Fibroblast of skin of scalp (primary cell): ENCODE measurements at places on chromosomes 2 and 18.

DNA sequence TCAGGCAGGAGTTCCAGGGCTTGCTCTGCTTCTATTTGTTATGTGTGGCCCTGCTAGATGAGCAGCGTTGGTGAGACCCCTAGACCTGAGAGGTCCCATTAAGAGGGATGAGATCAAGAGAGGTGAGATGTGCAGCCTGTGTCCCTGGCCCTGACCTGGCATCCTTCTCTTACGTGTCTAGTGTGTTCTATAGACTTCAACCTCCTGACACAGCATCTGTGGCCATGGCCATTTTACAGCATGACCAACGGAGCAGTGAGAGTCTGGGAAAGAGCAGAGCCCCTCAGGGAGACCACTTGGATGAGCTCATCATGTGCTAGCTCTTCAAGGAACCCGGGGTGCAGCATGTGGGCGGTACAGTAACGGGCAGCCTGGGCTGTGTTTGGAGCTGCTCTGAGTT lies 32.7 kb upstream of the ASPRV1 start:
- DNase-seq, result no peak

DNA sequence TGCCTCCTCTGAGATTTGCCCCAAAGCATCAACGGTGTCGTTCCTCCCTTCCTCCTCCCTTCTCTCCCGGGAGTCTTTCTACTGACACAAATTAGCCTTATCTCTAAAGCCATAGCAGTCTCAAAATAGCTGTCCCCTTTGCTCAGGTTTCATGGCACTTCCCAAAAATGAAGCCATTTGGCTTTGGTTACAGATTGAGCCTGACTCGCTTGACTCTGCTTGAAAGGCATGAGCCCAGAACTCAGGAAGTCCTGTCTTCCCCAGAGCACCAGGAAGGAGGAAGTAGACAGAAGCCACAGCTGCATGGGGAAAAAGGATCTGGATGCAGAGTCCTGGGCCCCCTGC lies 234.4 kb upstream of the RGPD4 start:
- peak; percentile 8 for DNase-seq

DNA sequence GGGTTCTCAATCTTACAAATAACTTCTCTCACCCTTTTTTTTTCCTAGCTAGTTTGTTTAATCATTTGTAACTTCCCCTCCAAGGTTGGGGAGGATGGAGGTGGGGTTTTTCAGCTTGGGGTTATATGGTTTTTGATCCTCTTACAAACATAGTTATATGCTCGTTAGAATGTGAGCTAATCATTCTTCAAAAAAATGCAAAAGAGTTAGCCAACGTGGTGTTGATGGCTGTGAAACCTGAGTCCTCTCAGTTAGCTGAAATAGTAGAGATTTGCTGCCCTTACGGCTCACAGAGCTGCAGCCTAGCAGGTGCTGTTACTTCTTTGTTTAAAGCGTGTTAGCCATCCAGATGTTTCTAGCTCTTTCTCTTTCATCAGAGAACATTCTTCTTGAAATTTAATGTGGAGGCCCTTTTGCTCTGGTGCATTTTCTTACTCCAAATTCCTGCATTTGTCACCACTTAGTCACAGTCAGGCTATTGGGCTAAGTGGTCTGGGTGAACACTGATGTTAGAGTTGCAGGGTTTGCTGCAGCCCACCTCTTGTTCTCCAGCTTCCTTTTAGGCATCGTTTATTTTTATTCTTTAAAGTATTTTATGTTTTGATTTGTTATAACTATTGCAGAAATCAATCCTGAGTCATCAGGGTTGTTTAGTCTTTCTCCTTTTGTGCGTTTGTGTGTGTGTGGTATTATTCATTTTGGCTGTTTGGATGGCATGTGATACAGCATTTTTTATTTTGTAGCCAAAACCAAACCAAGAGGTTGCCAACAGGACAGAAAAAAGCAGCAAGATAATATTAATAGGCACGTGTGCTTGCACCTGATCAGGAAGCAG lies 41.1 kb downstream of the LIMS1 start:
- DNase-seq, result peak; percentile 89

DNA sequence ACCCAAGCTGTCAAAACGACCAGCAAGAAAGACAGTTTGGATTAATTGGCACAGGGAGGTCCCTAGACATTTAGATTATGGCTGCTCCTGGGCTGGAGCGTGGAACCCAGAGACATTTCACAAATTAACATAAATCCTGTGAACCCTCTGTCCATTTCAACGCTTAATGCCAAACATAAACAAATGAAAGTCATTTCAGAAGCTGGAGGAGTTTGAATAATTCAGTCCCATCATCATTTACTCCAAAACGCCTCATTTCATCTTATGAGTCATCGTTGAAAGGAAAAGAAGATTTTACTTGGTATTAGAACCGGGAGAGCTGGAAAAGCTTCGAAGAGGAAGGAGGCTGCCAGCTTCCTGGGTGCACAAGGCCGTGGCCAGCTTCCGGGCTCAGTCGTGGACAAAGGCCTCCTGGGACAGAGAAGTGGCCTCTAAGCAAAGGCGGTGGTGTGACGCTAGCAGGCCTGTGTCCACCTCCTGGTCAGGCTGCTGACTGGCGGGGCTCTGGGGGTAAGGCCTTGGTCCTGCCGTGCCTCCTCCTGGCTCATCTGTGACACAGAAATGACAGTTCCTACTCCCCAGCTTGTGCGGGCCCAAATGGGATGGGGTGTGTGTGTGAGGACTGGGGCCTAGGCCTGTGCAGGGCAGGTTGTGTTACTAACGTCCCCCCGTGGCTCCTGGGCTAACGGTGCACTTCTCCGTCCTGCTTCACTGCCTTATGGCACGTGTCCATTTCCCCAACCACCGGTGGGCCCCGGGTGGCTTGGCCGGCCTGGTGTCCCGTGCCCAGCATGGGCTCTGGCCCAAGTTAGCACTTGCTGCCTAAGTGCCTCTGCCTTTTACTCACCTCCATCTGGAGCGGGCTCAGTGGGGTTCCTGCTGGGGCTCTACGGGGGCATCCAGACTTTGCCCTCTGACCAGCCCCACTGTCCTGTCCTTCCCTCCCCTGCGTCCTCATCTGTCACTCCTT lies 71.6 kb downstream of the RRM2 start:
- peak; percentile 9 for DNase-seq

- peak; percentile 40 for DNase-seq
Observed at GRCh38 chr2:23524261-23524706, 139.3 kb downstream of the KLHL29 start.

GRCh38 chr2:203590496-203590895 lies 55.4 kb upstream of the RAPH1 start:
- DNase-seq, result no peak

DNA sequence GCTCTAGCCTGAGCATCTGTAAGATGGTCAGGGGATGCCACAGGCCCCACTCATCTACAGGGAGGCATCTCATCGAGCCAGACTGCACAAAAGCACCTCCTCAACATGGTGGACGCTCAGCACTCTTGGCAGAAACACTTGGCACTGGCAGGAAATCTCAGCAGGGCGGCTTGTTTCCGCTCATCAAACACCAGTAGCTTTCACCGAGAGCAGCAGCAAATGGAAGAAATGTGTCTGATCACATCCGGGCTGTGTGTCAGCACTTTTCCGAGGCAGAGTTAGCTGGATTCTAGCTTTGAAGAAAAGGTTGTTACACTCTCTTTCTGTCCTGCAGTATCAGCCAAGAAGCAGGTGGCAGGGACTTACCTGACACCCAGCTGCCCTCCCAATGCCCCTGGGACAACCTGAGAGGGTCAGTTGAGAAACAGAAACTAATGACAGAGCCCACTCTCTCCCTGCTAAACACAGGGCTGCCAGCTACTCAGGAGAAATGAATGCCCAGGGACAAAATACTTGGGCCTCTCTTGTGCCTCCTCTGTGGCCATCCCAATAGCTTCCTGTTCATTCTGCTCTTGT lies 68.9 kb upstream of the FZD7 start:
- peak; percentile 73 for DNase-seq

GRCh38 chr2:99572373-99573164 lies 82.8 kb upstream of the REV1 start:
- DNase-seq, result peak; percentile 29

- DNase-seq, result peak; percentile 51
Observed at GRCh38 chr2:160472839-160473251, 20.8 kb downstream of the RBMS1 start.

- DNase-seq, result no peak
Observed at GRCh38 chr18:77049938-77050337, 82.6 kb downstream of the MBP start.

- DNase-seq, result no peak
Observed at GRCh38 chr2:44126106-44126797, 42.4 kb upstream of the PPM1B start.

- DNase-seq, result no peak
Observed at GRCh38 chr2:31728406-31729064, 147.8 kb upstream of the SRD5A2 start.

DNA sequence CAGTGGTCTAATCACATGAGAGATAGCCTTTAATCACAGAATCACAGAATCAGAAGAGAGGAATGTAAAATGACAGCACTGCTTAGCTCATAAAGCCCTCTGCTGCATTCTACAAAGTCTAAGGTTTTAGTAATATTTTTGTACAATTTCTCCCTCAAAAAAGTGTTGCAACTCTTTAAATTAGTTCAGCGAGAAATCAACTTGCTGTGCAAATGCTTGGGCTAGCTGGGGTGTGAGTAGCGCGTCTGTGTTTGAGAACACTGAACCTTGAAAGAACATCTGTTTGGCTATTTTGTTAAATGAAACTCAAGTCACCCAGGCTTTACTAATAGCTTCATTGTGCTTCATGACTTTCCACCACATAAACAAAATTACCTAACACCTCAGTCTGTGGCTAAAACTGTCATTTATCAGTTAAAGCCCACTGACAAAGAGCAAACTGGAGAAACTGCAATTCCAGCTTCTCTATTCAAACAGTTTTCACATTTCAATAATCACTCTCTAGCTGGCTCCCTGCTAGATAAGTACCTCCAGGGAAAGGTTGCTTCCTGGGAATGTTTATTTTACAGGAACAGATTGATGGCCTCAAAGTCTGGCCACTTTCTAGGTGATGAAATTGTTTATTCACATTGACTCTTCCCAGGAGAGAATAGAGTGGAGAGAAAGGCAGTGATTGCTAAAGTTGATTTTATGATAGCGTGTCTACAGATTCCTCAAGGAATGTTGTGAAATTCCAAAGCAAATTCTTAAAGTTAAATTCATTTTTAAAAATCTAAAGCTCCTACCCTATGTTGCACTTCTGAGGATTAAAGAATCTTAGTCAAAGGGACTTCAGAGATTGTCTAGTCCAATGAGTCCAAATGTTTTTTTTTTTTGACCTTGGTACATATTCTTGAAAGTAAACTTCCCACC lies 36.0 kb upstream of the STAT1 start:
- peak; percentile 96 for DNase-seq

GRCh38 chr2:159251296-159252173 lies 35.0 kb downstream of the WDSUB1 start:
- DNase-seq, result no peak

GRCh38 chr2:105509269-105510086 lies 110.6 kb upstream of the FHL2 start:
- no peak for DNase-seq

- no peak for DNase-seq
Observed at GRCh38 chr2:152380261-152381055, 45.5 kb downstream of the FMNL2 start.

GRCh38 chr2:110771547-110772382 lies 39.4 kb downstream of the ACOXL start:
- no peak for DNase-seq

- no peak for DNase-seq
Observed at GRCh38 chr18:79406708-79407107, 11.0 kb downstream of the NFATC1 start.

- no peak for DNase-seq
Observed at GRCh38 chr2:100413571-100413970, 3.9 kb downstream of the CHST10 start.

DNA sequence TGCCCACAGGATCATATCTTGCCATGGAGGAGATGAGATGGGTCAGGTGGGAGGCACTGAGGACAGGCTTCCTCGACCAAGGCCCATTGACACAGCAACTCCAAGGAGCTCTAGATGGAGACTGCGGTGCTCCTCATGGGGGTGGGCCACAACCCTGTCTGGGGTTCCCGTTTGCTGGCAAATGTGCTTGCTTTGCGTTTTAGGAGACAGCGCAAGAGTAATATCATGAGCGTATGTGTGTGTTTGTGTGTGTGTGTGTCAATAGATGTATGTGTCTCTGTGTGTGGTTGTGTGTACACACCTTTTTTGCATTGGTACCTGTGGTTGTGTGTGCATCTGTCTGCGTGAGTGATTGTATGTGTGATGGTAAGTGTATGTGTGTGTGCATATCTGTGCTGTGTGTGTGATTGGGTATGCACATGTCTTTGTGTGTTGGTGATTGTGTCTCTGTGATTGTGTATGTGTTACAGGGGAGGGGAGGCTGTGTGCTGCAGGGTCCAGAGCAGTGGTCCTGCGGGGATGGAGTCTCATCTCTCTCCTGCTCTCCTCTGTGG lies 4.4 kb downstream of the FBLN7 start:
- DNase-seq, result no peak

- DNase-seq, result no peak
Observed at GRCh38 chr2:172335736-172336135, 91.7 kb upstream of the ITGA6 start.

DNA sequence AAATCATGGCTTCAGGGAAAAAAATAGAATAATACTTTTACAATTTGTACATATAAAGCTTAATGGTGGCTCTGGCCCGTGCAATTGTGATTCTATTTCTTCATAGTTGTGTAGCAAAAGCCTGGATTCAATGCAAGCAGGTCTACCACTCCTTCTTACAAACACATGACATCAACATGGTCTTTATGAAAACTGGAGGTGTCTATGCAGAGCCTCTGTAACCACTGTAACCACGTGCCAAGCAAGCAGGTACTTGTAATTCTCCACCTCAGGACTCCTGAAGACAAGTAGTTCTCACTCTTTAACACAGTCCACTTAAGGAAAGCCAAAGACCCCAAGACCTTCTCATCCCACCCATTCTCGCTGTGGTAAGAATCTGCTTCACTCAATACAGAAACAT lies 62.6 kb downstream of the METTL4 start:
- DNase-seq, result no peak
